Daoy (cell line): ENCODE measurements at places on chromosomes 4 and X.

- DNase-seq, result no peak
Measured at GRCh38 chr4:94349193-94349592, 6.6 kb upstream of the HPGDS start.

GRCh38 chrX:36909676-36910030, 98.5 kb upstream of the FAM47C start:
- DNase-seq, result no peak

GRCh38 chr4:145808021-145808650, 128.2 kb downstream of the C4orf51 start:
- peak; percentile 82 for DNase-seq

DNA sequence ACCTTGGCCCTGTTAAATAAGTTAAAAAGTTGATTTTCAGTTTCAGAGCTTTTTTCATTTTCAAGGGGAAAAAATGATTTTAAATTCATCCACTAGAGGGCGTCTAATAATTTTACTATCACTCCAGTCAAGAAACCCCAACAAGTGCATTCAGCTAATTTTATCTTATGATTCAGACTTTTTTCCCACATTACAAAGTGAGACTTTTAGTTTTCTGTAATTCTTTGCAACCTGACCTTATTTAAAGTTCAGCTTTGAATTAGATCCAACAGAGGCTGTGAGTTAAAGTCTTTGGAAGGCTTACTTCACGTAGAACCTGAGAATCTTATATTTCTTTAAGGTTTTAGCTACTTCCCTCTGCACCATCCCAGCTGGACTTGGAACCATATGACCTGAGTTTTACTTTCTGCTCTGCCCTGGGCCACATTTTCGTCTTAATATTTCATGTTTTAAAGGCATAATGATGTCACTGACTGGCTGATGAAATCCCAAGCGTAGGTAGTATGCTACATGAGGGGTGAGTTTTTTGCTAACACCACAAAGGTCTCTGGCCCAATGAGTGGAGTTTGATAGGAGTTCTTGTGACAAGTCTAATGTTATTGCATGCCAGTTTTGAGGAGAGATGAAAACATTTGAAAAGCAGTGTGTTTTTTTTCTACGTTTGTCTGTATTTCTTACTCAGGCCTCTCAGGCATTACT, 7.2 kb downstream of the GNRHR start:
- DNase-seq, result no peak

- DNase-seq, result peak; percentile 65
Measured at GRCh38 chrX:110286106-110286505, 31.8 kb downstream of the AMMECR1 start.

DNA sequence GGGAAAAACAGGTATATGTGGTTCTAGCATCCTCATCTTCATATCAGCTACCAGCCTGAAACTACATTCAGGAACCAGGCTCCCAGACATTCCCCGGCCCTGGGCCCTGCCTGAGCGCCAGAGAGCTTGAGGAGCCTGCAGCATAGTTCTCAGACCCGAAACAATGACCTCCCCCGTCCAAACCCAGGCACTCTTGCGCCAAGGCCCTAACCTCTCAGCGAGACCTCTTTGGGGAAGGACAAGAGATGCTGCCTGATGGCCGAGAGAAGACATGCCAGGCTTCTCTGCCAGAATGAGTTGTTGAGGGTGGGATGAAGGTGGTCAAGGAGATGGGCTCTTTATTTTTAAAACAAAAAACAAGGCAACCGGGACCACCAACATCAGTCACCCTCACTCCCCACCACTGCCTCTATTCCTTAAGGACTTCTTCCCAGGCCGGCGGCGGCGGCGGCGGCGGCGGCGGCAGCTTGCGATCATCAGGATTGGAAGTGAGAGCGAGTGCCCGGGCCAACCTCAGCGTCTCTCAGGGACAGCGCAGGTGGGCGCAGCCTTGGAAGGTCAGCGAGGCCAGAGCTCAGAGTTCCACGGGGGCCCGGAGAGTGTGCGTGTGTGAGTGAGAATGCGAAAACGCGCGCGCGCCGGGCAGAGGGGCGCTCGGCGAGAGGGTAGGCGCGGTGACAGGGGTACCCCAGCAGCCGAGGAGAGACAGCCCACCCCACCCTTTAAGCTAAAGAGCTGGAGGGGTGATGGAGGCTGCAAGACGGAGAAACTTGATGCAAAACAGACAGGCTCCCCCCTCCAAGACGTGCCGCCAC, 601 bp downstream of the INPP4B start:
- DNase-seq, result no peak
